SJSA1 (cell line): ENCODE measurements at places on chromosomes 5 and 9.

- no peak for DNase-seq
Measured at GRCh38 chr5:133861161-133861737, 107.2 kb downstream of the C5orf15 start.

GRCh38 chr5:60374409-60374808, 325.6 kb downstream of the DEPDC1B start:
- no peak for DNase-seq

- no peak for DNase-seq
Measured at GRCh38 chr5:174837919-174838902, 113.8 kb downstream of the MSX2 start.

DNA sequence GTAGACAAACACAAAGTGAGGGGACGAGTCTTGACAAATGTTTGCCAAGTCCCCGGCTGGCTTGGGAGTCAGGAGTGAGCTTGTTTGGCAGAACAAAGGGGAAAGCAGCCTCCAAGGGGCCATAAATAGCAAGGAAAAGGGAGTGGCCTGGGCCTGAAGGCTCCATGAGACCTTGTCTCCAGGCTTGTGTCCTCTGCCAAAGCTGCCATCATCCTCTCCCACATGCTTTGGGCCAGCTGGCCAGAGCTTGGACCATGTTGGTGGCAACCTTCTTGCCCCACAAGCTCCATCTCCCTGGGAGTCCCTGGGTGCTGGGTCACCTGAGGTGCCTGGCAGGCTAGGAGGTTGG, 13.3 kb upstream of the PITX1 start:
- DNase-seq = no peak

- DNase-seq = peak; percentile 45
Measured at GRCh38 chr9:109117856-109118807, 1.6 kb downstream of the TMEM245 start.

DNA sequence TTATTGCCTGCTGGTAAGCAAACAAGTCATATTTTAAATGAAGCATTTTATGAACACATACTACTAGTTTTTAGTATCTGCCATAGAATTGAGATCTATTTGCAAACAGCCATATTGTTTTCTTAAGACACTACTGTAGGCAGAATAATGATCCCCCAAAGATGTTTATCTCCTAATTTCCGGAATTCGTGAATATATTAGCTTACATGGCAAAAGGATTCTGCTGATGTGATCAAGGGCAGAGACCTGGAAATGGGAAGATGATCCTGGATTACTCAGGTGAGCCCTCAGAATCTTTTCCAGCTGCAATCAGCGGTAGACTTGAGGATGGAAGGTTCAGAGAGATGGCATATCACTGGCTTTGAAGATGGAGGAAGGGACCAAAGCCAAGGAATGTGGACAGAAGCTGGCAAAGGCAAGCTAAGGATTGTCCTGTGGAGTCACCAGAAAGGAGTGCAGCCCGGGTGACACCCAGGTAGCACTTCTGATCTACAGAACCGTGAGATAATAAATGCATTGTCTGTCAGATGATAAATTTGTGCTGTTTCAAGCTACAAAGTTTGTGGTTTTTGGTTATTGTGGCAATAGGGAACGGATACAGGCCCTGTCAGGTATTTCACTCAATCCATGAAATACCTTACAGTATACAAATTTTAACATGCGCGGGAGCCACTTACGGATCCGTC, 1.0 kb upstream of the ERCC6L2 start:
- no peak for DNase-seq

DNA sequence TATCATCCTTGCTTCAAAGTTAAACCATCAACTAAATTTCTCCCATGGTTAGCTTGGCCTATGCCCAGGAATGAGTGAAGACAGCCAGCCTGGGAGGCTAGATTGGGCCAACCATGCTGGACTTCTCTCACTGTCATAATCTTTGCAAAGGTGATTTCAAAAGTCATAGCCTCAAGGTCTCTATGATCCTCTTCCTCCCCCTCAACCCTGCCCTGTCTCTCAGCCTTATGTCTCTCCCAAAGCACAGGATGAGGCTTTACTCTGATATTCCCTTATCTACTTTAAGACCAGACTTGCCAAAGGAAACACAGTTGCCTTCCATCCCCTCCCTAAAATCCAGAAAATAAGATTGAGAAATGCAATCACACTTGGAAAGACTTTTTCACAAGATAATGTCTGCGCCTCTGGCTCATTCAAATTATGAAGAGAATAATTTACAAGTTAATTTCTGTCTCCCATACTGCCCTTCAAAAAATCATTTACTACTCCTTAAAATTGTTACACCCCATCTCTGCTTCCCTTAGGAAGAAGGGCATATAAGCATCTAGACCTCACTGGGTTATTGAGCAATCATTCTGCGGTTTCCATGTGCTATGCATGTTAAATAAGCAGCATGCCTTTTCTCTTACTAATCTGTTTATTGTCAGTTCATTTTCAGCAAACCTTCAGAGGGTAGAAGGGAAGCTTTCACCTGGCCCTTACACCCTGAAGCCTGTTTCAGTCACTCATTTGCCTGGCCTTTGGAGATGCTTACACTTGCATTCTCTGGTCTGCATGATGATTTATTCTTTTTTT, 113.8 kb upstream of the ANKRD55 start:
- DNase-seq = peak; percentile 86

DNA sequence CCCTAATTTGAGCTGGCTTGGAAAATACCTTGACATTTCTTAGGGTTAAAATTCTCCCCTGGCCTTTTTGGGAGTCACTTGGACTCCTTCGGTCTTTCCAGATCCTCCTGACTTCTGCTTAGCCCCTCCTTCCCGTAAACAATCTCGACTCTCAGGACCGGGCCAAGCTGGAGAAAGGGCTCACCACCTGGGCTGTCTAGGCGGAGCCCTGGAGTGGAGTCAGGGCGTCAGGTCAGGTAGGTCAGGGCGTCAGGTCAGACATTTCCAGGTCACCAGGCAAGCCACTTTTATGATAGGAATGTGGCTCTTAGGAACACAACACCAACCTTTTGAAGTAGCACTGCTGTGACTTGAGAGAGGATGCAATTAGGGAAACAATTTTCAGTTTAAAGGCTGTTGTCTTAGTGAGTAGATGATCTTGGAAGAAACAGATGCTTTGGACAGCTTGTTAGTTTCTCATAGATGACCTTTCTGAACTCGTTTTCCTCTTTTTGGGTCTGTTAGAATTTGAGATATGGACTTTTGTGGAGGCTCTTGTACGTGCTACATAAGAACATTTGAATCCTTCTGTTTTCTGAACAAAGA, 12.8 kb downstream of the OSTF1 start:
- DNase-seq = no peak

DNA sequence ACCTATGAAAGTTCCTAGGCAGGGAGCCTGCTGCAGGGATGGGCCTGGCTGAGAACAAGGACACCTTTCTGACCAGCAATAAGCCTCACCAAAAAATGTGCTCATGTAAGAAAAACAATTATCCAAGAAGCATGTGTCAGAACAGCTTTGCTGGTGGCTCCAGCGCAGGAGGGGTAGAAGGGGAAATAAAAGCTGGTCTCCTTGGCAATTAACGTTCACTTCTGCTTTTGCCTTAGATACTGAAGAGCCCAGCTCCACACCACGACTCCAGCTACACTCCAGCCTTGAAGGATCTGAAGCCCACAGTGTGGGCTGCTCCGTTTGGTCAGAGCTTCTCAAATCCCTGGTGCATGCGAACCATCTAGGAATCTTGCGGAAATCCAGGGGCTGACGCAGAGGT, 107.6 kb upstream of the PHYKPL start:
- DNase-seq = no peak

DNA sequence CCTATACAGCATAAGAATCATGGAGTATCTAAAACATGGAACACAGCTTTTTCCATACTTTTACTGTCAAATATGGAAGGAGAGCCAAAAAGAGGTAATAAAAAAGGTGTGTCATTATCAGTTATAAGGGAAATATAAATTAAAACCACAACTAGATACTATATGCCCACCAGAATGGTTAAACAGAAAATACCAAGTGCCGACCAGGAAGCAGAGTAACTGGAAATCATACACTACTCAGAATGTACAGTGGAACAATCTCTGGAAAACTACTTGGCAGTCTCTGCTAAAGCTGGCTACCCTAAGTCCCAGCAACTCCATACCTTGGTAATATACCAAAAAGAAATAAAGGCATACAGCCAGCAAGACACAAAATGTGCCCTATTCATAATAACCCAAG, 2.4 kb downstream of the PAIP1 start:
- DNase-seq = no peak

GRCh38 chr5:17910318-17910717, 276.1 kb downstream of the TAF11L14 start:
- DNase-seq = peak; percentile 6

- no peak for DNase-seq
Measured at GRCh38 chr5:20601678-20602100, 613.7 kb upstream of the CDH18 start.

- DNase-seq = no peak
Measured at GRCh38 chr9:85940275-85940831, 593 bp upstream of the NAA35 start.

- no peak for DNase-seq
Measured at GRCh38 chr5:143733665-143734455, 78.1 kb upstream of the HMHB1 start.

DNA sequence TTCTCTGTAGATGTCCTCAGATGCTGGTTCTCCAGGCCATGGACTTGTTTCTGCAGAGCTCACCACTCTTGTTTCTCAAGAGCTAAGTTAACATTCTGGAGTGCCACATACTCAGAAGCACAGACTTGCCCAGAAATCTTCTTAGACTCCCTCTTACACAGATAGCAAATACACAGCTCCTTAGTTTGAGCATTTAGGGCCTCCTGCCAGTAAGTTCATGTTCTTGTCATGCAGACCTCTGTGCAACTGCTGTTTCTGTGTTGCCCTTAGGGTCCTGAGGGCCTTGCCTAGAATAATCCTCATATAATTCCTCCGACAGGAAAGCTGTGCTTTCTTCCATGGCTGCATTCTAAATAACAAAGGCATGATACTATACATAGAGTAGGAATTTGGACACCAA, 1.3 kb upstream of the PTPDC1 start:
- DNase-seq = no peak

GRCh38 chr5:6581559-6582426, 51.1 kb downstream of the NSUN2 start:
- DNase-seq = no peak

- DNase-seq = peak; percentile 91
Measured at GRCh38 chr9:115373000-115373709, 255.2 kb upstream of the TNC start.

DNA sequence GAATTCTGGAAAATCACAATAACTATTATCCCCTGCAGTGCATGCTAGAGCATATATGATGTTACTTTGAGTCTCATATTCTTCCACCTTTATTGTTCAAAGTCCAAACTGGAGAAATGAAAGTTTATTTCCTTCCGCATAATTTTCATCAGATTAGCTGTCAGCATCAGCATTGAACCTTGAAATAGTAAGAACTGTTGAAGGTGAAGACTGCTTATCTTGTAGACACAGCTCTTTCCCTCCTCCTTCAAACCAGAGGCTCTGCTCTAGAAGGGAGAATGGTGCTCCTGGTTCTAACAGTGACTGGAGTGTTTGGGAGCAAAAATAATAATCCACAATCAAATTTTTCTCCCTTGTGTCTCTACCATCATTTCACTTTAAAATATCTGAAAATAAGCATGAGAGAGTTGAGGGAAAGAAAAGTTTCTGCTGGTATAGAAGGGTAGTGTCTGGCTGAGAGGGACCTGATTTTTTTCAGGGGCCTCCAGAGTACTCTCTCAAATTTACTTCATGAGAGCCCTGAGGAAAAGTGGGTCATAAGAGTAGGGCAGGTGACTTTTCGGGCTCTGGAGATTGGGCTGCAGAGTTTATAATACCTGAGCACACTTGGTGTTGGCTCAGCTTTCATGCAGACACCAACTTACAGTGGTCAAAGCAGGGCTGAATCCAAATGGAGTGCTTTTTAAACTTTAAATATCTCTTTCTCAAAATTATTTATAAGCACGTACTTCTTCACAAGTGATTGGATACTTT, 170.4 kb downstream of the ZDHHC21 start:
- DNase-seq = no peak

DNA sequence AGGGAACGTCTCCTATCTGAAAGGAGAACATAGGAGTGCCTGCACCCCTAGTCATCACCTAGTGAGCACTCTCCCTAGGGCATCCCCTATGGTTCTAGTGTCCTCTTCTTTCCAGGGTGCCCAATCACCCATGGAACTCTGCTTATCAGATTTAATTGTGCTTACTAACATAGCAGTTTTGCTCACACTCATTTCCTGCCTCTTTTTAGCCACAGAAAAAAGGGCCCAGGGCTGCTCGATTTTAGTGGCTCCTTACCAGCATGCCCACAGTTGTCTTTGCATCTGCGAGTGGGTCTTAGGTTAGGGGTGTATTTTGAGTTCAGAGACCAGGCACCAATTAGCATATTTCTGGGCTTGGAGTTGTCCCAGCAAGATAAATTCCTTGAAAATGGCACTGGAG, 1110.2 kb downstream of the TAF11L14 start:
- no peak for DNase-seq

DNA sequence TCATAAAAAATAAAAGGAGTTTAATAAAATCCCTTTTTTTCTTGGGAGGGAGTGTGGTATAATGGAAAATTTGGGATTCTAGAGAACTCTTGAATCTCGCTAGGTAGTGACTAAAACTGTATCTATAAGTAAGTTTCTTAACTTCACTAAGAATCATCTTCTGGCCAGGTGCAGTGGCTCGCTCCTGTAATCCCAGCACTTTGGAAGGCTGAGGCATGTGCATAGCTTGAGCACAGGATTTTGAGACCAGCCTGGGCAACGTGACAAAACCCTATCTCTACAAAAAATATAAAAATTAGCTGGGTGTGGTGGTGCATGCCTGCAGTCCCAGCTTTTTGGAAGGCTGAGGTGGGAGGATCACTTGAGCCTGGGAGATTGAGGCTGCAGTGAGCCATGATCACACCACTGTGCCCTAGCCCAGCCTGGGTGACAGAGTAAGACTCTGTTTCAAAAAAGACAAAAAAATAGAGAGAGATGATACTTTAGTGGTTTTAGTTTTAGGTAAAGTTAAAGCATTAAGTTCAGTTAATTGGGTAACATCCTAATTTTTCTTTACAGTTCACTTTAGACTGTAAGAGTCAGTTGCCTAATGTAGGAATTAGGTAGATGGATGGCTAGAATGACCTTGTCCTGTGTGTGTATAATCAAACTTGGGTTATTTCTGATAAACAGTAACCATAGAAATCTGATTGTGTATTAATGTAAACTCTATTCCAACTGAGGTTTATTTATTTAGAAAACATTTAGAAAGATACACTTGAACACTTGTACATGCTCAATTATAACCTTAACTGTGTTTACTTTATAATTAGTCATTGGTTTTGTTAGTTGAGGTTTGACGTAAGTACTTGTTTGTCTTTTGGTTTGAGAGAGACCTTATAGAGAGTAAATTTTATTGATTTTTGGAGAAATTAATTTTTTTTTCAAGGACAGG, 17.8 kb downstream of the UNC13B start:
- DNase-seq = no peak

DNA sequence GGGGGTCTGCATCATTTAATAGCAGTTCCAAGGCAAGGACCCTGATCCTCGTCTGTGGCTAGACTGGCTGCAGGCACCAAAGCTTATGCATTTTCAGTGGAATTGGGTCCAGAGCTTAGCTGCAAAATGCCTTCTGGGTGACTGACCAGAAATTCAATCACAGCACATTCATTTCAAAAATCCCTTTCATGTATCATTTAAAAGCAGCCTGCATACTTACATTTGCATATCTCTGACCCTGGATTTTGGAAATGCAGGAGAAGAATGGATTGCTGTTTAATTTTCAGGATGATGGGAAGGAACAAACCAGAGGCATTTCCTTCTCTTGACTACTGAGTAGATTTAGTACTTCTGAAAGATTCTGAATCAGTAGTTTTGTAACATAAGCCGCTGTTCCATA, 122.8 kb downstream of the PPP2R2B start:
- DNase-seq = no peak
